ENCODE measurements at places on chromosomes 2 and 18.

DNA sequence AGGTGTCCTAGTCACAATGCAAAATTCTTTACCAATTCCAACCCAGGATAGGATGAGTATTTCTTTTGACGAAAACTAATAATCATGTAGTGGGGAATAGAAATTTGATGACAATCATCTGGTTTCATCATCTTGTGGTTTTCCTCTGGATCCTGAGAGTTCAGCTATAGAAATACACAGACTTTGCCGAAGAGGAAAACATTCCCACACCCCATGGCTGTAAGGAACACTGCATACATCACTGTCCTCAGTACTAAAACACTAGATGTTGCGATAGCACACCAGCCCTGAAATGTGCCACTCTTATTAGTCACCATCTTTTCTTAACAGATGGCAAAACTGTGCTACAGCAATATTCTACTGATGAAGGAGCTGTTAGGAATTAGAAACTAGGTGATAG is 29.4 kb downstream of the CERKL start:
- DNase-seq: no peak

- DNase-seq: peak; percentile 16
These were observed 34.9 kb downstream of the RAB10 start for GRCh38 chr2:26068602-26069298.

DNA sequence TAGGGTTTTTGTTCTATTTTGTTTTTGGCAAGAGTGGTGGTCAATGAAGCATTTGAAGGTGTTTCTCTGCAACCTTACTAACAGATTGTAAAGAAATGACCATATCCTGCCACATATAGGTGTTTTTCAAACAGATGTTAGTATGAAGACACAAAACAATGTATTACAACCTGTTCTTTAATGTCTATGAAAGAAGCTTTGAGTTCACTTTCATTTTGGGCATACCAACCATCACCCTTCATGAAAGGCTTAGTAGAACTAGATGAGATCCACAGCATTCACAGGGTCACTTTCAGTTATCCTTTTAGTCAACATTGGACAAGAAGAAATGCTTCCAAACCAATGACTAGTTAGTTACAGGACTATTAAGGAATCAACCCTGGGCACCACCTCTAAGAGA is 95.1 kb downstream of the EHBP1 start:
- no peak for DNase-seq

DNA sequence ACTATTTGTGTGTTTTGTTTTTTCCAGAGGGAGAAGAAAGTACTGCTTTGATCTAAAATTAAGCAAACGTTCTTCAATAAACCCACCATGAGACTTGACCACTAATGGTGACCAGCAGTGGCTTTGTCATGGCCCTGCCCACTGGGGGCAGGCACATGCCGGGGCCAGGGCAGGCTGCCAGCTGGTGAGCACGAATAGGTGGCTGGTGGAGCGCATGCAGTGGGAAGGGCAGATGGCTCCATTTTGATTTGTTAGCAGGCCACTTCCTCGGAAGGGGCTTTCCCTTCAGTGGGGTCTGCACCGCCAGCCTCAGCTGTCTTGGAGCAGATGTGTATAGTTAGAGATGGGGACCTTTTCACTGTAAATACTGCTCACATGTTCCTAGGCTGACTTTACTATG is 277.1 kb downstream of the SOX11 start:
- DNase-seq: no peak

DNA sequence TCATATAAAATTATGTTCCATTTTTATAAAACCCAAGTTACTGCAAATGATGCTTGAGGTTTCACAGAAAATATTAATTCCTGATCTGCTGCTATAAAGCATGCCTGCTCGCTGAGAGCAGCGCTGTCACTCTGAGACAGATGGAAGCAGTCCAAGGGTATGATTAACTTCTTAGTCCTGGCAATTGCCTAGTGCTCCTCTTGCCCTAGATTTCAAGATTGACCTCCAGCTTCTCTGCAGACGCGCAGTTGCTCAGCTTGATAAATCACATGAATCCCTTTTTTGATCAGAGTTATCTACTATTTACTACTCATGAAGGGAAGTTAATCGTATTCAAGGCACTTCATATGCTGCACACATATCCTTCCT is 154.6 kb upstream of the REV1 start:
- DNase-seq: no peak

DNA sequence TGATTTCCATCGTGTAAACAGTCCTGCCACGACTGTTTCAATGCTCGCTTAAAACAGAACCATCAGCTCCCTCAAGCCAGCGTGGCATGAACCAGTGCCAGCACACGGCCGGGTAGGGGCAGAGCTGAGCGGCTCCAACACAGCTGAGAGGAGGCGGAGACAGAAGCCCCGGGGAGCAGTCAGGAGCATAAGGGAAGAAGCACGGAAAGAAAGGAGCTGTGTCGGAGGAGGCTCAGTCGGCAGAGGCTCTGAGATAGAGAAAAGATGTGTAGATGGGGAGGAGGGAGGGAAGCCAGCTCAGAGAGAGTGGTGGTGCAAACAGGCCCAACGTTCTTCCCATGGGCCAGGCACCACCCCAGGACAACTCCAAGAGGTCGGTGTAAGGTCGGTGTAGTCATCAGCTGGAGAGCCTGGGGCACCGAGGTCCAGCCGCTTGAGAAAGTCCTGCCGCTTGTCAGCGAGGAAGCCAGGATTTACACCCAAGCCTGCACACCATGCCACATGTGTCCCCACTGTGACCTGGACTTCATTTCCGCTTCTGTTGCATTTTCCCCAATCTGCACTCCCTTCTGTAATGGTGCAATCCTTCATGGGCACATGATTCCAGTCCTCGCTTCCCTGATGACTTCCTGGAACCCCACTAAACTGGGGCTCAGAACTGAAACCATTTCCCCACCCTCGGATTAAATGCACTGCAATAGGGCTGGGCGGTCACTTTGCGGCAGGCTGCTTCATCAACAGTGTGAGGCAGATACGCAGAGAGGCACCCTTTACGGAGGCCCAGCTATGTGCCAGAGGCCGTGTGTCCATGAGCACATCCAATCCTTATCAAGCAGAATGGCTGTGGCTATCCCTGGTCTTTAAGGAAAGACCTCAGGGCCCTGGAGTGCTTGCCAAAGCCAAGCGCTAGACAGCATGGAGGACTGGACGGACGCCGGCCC is 43.5 kb downstream of the CYP27C1 start:
- no peak for DNase-seq

GRCh38 chr2:10654069-10654468 is 35.7 kb downstream of the NOL10 start:
- no peak for DNase-seq

- DNase-seq: no peak
These were observed 230.1 kb upstream of the SPOPL start for GRCh38 chr2:138271467-138271866.

- DNase-seq: no peak
These were observed 53.0 kb upstream of the ALPP start for GRCh38 chr2:232325324-232326273.
